ENCODE measurements at places on chromosomes 16 and 17. TPM values are rescaled to one million over a fixed set of nuclear protein-coding genes. Genes with fewer than 3 reads are reported as not detected.

DNA sequence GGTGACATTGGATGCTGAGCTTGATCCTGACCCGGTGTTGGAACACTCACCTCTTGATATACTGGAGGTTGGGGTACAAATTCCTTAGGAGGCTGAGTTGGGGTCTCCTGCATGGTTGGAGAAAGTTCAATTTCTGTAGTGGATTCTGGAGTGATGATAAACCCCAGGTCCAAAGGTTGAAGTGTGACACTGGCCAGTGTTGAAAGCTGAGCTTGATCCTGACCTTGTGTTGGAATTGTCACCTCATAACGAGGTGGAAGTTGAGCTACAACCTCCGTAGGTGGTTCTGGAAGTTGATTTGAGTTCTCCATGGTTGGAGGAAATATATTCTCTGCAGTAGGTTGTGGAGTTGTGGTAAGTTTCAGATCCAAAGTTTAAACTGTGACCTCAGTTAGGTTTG is 21.2 kb downstream of the RDM1 start:
- no peaks in the 10 kb centered on the region for H3K27me3 ChIP-seq
- no peak overlapping the region for H3K27ac ChIP-seq
- H3K36me3 ChIP-seq = no peaks in the 10 kb centered on the region
- no peak overlapping the region for H3K4me3 ChIP-seq
- DNase-seq = no peak

DNA sequence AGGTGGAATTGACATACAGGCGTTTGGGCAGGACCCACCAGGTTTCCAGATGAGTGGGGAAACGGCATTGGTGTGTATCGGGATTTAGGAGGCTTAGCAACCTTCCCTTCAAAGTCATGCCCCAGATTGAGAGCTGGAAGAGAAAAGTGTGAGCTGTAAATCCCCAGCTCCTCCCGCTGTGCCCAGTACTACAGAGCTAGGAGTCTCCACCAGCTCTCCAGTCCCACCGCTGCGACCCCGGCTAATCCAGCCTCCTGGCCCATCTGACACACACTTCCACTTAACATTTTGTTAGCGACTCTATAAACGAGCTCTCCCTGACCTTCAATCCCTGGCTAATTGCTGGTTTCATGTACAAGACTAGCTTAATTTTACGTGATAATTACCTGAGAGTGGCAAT is 29.9 kb upstream of the LHX1 start:
- H3K4me3 ChIP-seq = no peak overlapping the region
- no peak overlapping the region for H3K27ac ChIP-seq
- no peaks in the 10 kb centered on the region for H3K27me3 ChIP-seq
- no peaks in the 10 kb centered on the region for H3K4me1 ChIP-seq
- no peak for DNase-seq

Gene MVD
- 19.9 TPM for total RNA-seq

Gene ERAL1
- total RNA-seq = 28.0 TPM

DNA sequence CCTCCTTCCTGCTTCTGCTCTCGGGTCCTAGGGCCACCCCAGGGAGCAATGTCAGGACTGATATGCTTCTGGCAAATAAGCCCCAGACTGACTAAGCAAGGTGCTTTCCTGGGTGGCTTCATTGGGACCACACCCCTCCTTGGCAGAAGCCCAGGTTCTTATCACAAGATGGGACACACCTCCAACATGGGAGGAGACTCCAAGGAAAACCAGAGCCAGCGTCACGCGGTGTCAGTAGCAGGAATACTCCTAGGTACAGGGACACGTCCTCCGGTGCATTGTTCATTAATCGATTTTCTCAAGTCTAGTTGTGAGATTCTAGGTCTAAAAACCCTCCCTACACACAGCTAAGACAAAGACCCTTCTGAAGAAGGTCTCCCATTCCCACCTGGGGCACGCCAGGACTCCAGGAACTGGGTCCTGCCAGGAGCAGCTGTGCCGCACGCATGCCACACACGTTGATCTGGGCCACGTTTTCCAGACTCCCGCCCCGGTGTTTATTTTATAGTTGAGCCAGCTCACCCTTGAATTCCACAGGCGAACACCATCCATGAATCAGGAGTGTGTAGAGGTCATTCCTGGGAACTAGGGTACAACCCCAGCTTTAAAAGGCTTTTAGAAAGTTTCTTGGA is 30.8 kb downstream of the FA2H start:
- H3K4me3 ChIP-seq = no peak overlapping the region
- H3K4me1 ChIP-seq = no peaks in the 10 kb centered on the region
- H3K36me3 ChIP-seq = no peaks in the 10 kb centered on the region
- H3K27me3 ChIP-seq = no peaks in the 10 kb centered on the region
- DNase-seq = no peak

GRCh38 chr16:63596716-63597115 is 1525.1 kb downstream of the CDH11 start:
- H3K27me3 ChIP-seq = no peaks in the 10 kb centered on the region
- no peaks in the 10 kb centered on the region for H3K4me1 ChIP-seq
- no peaks in the 10 kb centered on the region for H3K36me3 ChIP-seq
- no peak for DNase-seq
- peak overlapping the region; percentile 21 for H3K27ac ChIP-seq

DNA sequence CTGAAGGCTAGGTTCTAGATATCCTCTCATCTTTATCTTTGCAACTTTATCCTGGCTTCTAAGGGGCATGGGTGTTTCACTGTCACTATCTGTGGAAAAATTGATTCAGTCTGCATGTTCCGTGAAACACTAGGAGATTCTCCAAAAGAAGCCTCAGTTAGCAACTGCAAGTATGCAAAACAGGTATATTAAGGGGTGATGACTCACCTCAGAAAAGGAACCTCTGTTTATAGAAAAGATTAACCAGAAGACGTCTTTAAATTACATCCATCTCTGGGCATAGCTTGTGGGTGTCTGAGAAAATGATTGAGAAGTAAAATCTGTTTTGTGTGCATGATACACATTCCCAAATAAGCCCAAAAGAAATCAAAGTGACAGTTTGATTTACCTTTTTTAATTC is 353.8 kb upstream of the HSBP1 start:
- H3K27me3 ChIP-seq = no peaks in the 10 kb centered on the region
- H3K4me3 ChIP-seq = no peak overlapping the region
- H3K4me1 ChIP-seq = no peaks in the 10 kb centered on the region
- DNase-seq = no peak

- H3K27me3 ChIP-seq = no peaks in the 10 kb centered on the region
- H3K27ac ChIP-seq = no peak overlapping the region
- H3K4me3 ChIP-seq = no peak overlapping the region
Observed at GRCh38 chr17:9273428-9274391, 252.4 kb downstream of the NTN1 start.

- peaks cover 5% of the 10 kb centered on the region for H3K4me1 ChIP-seq
- H3K36me3 ChIP-seq = no peaks in the 10 kb centered on the region
- no peak overlapping the region for H3K27ac ChIP-seq
- no peaks in the 10 kb centered on the region for H3K27me3 ChIP-seq
Observed at GRCh38 chr16:49931916-49932315, 76.0 kb upstream of the ZNF423 start.

- H3K4me3 ChIP-seq = no peak overlapping the region
- no peak for DNase-seq
- no peak overlapping the region for H3K27ac ChIP-seq
- H3K36me3 ChIP-seq = no peaks in the 10 kb centered on the region
Observed at GRCh38 chr16:54525104-54525503, 238.5 kb upstream of the IRX3 start.

GRCh38 chr17:83007504-83008185 is 71.8 kb upstream of the METRNL start:
- H3K36me3 ChIP-seq = peaks cover 10% of the 10 kb centered on the region
- DNase-seq = no peak
- no peaks in the 10 kb centered on the region for H3K27me3 ChIP-seq
- peaks cover 5% of the 10 kb centered on the region for H3K4me1 ChIP-seq
- no peak overlapping the region for H3K27ac ChIP-seq

- H3K36me3 ChIP-seq = peaks cover 19% of the 10 kb centered on the region
- no peaks in the 10 kb centered on the region for H3K27me3 ChIP-seq
- peak; percentile 67 for DNase-seq
- peak within 1 kb of the TSS; percentile 86 for H3K4me3 ChIP-seq
- peak within 1 kb of the TSS; percentile 99 for H3K27ac ChIP-seq
Observed at GRCh38 chr17:1492249-1493206, at the start of gene MYO1C. Gene MYO1C, minus strand, starts transcription at chr17:1492686. Its CDS starts 199 bp downstream, at chr17:1492487.

DNA sequence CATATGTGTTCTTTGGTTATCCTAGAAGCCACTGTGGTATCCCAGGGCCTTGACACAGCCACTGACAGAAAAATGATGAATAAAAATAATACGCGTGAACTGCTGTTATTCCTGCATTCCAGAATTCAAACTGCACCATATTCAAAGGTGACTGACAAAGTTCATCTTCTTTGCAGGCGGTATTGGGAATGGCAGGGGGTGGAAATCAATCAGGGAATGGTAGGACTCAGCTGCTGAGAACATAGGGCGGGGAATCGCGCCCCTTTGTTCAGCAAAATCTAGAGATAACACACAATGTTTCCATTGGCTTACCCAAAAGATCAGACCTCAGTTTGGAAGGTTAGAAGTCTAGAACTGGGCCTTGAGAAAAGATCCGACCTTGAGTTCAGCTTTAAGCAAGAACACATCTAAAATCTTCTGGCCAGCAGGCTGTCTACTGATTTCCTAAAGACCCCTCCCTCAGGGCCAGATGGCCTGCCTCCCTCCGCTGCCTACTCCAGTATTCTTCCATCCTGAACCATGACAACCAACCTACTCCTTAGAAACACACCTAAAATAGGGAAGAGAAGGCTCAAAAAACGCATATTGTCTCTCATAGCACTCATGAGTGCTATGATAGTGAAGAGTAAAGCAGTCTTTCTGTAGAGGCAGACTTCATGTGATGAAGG is 34.1 kb downstream of the CDK5R1 start:
- no peak overlapping the region for H3K4me3 ChIP-seq
- no peaks in the 10 kb centered on the region for H3K36me3 ChIP-seq
- no peaks in the 10 kb centered on the region for H3K27me3 ChIP-seq
- peaks cover 37% of the 10 kb centered on the region for H3K4me1 ChIP-seq
- no peak for DNase-seq

Gene ZNF469
- 0.48 TPM for total RNA-seq

DNA sequence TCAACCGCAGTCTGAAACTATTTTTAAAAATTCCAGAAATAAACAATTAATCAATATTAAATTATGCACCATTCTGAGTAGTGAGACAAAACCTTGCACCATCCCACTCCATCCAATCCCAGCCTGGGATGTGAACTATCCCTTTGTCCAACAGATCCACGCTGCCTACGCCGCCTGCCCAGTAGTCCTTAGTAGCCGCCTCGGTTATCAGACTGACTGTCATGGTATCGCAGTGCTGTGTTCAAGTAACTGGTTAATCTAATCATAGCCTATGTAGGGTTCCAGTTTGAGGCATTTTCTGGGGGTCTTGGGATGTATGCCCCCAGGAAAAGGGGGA is 437.7 kb downstream of the HS3ST3B1 start:
- no peaks in the 10 kb centered on the region for H3K27me3 ChIP-seq
- H3K4me3 ChIP-seq = no peak overlapping the region
- no peak for DNase-seq

- H3K36me3 ChIP-seq = no peaks in the 10 kb centered on the region
- H3K4me3 ChIP-seq = no peak overlapping the region
Observed at GRCh38 chr16:56226187-56226586, 34.9 kb downstream of the GNAO1 start.

Gene KPNA2
- total RNA-seq = 20.4 TPM

DNA sequence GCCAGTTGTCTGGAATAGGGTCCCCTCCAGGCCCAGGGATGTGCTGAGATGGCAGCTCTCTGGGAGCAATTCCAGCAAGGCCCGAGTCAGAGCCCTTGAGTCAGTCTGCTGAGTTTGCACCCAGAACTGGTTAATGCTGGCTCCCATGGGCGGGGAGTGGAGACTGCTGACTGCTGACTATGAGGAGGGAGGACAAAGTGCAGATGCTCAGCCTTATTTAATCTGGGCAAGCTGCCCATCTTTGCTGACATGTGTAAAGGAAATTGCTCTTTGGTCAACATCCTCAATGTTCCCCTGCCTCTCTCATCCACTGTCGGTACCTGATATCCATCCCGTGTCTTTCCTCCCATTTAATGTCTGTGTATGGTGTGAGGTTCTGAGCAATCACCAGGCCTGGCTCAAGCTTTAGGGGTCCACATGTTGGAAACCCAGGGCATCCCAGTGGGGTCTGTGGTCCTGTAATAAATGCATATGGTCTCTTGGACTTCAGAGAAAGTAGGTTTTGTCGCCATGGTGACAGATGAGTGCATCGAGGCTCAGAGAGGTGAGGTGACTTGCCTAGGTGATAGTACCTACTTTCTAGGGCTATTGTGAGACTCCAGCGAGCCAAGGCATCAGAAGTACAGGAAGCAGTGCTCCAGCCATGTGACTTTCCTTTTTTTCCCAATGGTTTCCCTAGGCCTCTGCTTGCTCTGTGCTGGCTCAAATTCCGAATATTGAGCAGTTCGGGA is 20.0 kb upstream of the RNF135 start:
- no peak overlapping the region for H3K4me3 ChIP-seq
- H3K36me3 ChIP-seq = no peaks in the 10 kb centered on the region
- no peaks in the 10 kb centered on the region for H3K4me1 ChIP-seq
- H3K27me3 ChIP-seq = no peaks in the 10 kb centered on the region
